Muscle of arm (tissue), 14 donors: ENCODE measurements at places on chromosomes 3 and 15.

GRCh38 chr3:17092583-17092933 is 207.8 kb downstream of the PLCL2 start:
- no peak for DNase-seq

DNA sequence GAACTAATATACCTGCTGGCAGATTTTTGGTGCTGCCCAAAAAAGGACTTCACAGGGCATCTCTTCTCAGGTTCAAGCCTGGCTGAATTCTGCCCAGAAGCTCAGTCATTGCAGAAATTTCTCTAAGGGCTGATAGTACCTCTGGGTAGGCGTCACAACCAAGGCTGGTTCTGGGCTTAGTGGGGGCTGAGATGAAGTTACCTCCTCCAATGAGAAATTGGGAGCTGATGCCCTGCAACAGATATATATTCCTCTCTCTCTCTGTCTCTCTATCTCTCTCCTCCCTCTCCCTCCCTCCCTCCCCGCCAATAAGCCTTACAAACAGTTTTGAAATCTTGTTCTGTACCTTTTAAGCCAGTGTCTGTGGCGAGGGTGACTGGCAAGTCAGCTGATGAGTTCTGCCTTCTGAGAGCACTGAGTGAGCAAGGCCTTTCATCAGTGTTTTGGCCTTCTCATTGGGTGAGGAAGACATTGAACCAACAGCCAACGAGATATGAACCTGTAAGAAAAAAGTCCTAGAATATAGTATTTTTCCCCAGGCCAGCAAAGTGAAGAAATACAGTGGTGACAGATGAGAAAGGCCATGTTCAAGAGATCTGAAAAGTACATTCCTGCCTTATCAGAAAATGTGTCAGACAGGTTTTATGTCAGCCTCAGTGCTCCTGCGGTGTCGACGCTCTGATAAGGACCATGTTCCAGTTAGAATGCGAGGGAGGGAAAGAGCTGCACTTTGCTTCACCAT is 45.5 kb downstream of the TMEM39A start:
- DNase-seq, result no peak

DNA sequence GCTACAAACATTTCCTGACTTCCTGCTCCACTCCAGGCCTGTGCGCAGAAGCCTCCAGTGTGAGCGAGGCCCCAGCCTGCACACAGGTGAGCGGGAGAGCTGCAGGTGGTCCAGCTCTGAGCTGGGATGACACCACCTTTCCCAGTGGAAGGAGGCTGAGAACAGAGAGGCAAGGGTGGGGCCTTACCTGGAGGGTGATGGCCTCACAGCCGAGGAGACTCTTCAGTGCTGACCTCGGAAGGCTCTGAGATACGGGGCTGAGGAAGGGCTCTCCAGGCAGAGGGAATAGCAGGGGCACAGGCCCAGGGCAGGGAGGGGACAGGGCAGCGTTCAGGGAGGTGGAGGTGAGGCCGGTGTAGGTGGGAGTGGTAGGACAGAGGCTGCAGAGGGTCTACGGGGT is 70.8 kb downstream of the EFCAB12 start:
- no peak for DNase-seq

GRCh38 chr3:171222995-171223394 is 196.5 kb upstream of the SLC2A2 start:
- DNase-seq, result no peak

GRCh38 chr3:49794926-49795905 is 4.5 kb downstream of the CDHR4 start:
- DNase-seq, result no peak

GRCh38 chr15:85743392-85744055 is 51.2 kb downstream of the KLHL25 start:
- DNase-seq, result no peak

DNA sequence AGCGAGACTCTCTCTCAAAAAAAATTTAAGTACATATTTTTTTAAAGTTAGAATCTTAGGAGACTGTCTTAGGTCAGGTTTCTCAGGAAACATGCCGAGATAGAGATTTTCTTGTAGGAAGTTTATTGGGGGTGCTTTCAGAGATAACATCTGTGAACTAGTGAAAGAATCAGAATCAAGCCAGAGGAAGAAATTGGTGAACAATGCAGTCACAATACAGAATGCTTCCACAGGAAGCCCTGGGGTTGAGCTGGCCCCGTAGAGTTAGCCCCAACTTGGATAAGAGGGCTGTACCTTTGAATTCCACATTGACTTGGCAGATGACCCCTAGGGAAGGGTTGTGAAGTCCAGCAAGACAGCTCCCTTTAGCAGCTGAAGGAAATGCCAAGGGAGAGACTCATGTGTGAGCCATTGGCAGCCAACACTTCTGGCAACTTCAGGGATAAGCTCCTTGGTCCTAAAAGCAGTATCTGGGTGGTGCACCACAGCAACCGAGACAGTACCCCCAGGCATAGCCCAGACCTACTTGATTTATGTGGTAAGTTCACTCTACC is 7.1 kb upstream of the PLCB2 start:
- DNase-seq, result no peak

DNA sequence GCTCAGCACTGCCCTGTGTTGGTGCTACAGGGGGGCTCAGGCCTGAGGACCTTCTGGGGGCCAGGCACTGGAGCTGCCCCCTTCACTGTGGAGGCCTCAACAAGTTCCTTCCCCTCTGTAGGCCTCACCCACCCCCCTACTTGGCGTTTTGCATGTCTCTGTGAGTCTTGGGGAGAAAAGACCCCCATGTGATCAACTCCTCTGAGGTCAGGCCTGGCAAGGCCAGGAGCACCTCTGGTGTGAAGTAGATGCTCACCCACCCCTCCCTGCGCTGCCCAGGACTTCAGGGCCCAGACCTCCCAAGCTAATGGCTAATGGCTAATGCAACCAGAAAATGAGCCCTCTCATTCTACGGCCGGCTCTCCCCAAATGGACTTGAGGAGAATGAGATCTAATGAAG is 34.2 kb upstream of the CHRNB4 start:
- no peak for DNase-seq

DNA sequence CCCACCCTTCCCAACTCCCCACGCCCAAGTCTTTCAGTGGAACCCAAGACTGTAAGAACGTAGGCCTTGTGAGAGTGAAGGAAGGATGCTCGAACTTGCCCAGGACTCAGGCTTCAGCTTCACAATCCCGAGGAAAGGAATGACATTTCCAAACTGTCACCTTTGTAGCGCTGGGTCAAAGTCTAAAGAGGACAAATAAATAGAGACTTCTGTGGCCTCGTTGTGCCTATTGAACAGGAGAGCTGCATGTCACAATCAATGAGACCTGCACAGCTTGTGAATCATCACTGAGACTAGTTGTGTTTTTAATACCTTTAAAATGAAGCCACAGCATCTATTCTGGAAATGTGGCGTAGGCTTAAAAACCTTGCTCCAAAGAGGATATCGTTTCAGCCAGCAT is 222.8 kb upstream of the ST8SIA2 start:
- DNase-seq, result no peak

- DNase-seq, result no peak
Observed at GRCh38 chr15:59294574-59295260, 78.0 kb downstream of the MYO1E start.

GRCh38 chr3:87486115-87486514 is 209.7 kb upstream of the POU1F1 start:
- DNase-seq, result no peak

DNA sequence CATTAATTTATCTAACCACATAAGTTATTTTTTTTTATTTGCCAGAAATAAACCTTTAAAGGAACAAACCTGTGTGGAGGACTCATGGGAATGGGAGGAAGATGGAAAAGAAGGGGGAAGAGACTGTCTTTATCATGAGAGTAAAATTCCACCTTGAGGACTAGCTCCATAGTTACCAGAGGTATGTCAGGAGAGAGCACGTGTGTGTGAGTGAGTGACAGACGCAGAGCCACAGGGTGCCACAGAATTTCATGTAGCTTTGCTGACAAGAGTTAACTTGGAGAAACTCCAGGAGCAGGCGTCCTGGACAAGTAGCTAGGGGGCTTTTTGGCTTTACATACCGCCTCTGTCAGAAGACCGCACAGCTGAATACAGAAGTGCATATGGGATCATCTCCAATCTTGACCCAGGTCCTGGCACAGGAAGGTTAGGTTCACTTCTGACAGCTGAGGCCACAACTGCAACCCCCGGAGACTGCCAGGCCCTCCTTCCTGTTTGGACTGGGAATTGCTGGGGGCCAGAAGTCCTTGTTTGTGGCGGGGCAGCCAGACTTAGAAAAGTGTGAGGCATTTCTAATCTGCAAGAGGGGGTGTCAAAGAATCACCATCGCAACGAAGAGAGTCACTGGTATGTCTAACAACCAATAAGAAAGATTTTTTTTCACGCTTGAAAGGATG is 197.8 kb upstream of the TPM1 start:
- no peak for DNase-seq

DNA sequence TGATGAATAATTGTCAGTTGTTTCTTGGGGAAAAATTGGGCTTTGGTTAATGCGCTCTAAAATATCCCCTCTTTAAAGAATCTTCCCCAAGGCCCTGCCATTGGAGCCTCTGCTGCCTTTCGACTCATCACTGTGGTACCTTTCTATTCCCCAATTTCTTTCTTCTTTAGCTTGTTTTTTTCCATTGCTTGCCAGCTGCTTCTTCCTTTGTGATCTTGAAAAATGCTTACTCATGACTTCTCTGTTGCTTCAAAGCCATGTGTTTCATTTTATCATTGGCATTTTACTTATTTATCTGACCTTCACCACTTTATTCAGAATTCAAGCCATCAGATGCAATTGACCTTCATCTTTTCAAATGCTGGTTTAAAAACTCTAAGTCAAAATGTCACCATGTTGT is 84.4 kb downstream of the SV2B start:
- DNase-seq, result no peak

- no peak for DNase-seq
Observed at GRCh38 chr3:196408565-196409300, 23.5 kb downstream of the UBXN7 start.

GRCh38 chr15:83653639-83654378 is at the start of gene ADAMTSL3:
Gene ADAMTSL3, plus strand, starts transcription at chr15:83654123. Its CDS starts 1,639 bp downstream, at chr15:83655762.
- peak; percentile 55 for DNase-seq

- no peak for DNase-seq
Observed at GRCh38 chr3:125292015-125292414, 79.5 kb upstream of the SLC12A8 start.

DNA sequence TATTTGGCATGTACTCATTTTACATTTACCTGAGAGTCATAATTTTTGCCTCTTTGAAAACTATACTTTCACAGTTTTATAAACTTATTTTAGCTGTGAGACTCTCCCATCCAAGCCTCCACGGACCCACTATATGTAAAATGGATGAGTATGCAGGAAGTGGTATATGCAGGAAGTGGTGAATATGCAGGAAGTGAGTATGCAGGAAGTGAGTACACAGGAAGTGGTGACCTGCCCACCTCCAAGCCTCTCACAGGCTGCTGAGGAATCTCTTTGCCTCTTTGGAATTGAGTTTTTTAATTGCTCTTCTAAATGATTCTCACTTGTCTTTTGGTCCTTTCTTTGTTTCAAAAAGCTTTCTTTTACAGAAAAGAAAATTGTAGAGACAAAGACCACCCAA is 85.2 kb downstream of the KBTBD8 start:
- DNase-seq, result no peak

- DNase-seq, result no peak
Observed at GRCh38 chr3:188362405-188362831, 208.5 kb downstream of the LPP start.

- no peak for DNase-seq
Observed at GRCh38 chr3:14174483-14174882, 3.9 kb downstream of the XPC start.

GRCh38 chr3:41216993-41217392 is 17.7 kb downstream of the CTNNB1 start:
- no peak for DNase-seq

DNA sequence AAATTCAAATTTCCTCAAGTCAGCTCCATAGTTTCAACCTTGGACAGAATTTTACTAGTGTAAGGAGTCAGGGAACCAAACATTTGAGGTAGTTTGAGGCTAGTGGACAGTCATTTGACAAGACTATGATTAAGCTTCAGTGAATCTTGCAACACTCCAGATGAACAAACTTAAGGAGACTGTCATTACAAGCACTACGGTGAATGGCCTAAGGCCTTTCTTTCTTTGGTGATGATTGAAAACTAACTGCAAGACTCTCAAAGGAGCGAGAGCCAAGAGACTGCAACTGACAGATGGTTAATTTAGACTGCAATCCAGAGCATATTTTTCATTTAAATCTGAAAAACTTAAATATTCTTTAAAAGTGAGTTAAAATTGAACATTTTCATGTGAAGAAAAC is 272.3 kb upstream of the NECTIN3 start:
- DNase-seq, result no peak

DNA sequence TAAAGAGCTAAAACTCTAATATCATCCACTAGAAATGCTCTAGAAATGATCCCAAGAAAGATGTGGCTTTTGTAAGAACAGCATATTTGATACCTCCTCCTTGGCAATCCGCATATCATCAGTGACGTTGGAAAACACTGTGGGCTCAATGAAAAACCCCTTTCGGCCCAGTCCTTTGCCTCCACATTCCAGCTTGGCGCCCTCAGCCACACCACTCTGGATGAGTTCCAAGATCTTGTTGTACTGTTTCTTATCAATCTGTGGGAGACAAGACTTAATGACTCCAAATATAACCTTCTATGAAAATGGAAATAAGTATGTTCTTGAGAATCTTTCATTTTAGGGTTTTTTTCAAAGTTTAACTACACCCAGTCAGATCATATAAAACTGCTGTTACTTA is 103.6 kb downstream of the ALDH1A2 start:
- DNase-seq, result no peak

- DNase-seq, result no peak
Observed at GRCh38 chr3:139559541-139559940, 20.0 kb upstream of the RBP1 start.

DNA sequence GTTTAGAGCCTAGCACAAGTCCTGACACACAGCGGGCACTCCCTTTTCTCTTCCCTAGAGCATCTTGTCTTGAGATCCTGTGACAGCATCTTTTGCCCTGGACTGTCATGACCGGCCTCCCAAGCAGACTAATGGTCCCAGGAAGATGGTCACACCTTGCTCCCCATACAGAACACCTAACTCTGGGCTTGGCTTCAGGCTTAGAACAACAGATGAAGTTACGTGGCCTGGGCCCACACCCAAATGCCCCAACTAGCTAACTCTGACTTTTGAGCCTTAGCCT is 781 bp upstream of the IP6K1 start:
- DNase-seq, result no peak

GRCh38 chr3:178536211-178537079 is at the start of gene KCNMB2:
Gene KCNMB2, plus strand, starts transcription at chr3:178536436.
- DNase-seq, result peak; percentile 84

GRCh38 chr15:80640531-80641121 is 54.5 kb upstream of the ABHD17C start:
- no peak for DNase-seq

DNA sequence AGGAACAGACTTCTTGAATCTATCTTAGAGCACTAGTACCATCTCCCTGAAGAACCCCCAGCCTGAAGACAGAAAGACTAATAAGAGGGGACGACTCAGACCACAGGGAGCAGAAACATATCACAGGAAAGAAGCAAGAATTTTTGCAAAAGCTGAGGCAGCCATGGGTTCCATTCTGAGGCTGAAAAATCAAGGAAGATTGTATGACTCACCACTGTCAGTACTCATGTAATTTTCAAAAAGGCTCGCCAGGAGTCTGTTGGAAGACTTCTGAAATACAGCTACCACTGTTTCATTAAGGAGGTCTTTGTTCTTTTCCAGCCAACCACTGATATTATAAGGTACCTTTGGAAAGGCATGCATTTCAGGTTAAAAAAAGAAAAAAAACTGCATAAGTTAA is 47.5 kb downstream of the MYH15 start:
- no peak for DNase-seq

GRCh38 chr3:47794544-47794943 is 8.4 kb upstream of the DHX30 start:
- DNase-seq, result no peak
